ENCODE measurements at places on chromosomes 12 and 14.

GRCh38 chr14:22979748-22980392, 2.5 kb downstream of the AJUBA start:
- DNase-seq, result no peak

- no peak for DNase-seq
These were observed 73.6 kb upstream of the CCDC198 start for GRCh38 chr14:57567220-57567619.

GRCh38 chr12:61369241-61369910, 890.8 kb upstream of the USP15 start:
- no peak for DNase-seq

- DNase-seq, result no peak
These were observed at the start of gene WNT1 for GRCh38 chr12:48978291-48978740. WNT1 (plus strand) TSS chr12:48978322; CDS start chr12:48978651, 329 bp downstream.

GRCh38 chr12:60995256-60995825, 1264.9 kb upstream of the USP15 start:
- DNase-seq, result no peak

GRCh38 chr14:68822132-68822651, 29.3 kb upstream of the ZFP36L1 start:
- no peak for DNase-seq

GRCh38 chr14:73058922-73059673, 764 bp downstream of the RBM25 start:
- peak; percentile 31 for DNase-seq

DNA sequence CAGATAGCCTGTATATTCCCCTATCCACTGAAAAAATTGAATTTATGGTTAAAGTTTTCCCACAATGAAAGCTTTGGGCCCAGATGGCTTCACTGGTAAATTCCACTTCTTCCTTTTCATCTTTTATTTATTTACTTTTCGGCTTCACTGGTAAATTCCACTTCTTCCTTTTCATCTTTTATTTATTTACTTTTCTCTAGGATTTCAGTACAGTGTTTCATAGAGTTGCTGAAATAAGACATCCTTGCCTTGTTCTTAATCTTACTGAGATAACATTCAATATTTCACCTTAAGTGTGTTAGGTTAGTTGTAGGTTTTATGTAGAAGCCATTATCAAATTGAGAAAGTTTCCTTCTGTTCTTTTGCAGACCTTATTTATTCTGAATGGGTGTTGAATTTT, 18.9 kb upstream of the KLRG1 start:
- no peak for DNase-seq

GRCh38 chr12:79983986-79984620, 49.2 kb upstream of the PPP1R12A start:
- DNase-seq, result no peak

DNA sequence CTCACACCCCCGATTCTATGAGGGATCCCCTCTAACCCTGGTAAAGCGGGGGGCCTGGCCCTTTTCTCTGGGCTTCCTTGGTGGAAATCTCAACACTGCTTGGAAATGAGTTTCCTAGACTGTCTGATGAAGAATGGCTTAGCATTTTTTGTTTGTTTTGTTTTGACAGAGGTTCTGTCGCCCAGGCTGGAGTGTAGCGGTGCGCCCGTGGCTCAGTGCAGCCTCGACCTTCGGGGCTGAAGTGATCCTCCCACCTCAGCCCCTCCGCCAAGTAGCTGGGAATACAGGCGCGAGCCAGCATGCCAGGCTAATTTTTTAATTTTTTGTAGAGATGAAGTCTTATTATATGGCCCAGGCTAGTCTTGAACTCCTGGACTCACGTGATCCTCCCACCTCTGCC, 30.3 kb downstream of the TC2N start:
- no peak for DNase-seq

- DNase-seq, result no peak
These were observed 11.3 kb downstream of the GARIN6 start for GRCh38 chr12:99658671-99659349.

DNA sequence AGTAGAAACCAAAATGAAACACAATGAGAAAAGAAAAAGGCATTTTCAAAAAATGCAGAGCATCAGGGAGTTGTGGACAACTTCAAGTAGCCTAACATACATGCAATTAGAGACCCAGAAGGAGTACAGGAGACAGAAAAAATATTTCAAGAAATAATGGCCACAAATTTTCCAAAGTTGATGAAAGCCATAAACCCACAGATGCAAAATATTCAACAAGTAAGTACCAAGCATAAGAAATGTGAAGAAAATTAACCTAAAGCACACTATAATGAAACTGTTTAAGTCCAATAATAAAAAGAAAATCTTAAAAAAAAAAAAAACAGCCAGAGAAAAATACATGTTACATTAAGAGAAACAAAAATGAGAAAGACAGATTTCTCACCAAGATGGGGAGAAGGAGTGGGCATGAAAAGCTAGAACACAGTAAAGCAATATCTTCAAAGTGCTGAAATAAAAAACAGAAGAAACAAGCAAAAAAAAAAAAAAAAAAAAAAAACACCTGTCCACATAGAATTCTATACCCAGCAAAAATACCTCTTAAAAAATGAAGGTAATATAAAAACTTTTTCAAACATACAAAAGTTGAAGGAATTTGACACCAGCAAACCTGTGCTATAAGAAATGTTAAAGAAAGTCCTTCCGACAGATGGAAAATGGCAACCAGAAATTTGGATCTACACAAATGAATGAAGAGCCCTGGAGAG, 77.1 kb downstream of the PRKAB1 start:
- no peak for DNase-seq

DNA sequence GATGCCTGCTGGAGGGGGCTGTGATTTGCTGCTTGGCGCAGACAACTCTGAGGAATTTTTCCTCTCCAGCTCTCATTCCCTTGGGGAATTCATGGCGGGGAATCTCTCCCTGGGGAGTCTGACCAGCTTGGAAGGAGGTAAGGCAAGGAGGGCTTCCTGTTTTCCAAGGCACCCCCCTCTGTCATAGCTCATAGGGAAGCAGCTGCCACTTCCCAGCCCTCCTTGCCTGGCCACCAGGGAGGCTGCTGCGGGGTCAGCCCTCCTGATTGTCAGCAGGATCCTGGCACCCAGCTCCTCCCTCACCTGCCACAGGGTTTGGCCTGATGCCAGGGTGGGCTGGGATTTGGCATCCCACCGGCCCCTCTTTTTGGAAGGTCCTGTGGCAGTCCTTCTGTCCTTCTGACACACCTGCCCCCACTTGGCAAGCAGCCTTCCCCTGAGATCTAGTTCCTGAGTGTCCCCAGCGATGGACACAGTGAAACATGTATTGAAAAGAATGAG, 74.9 kb downstream of the TSPAN9 start:
- DNase-seq, result no peak

- DNase-seq, result no peak
These were observed 38.4 kb upstream of the DDX11 start for GRCh38 chr12:31035226-31035625.

DNA sequence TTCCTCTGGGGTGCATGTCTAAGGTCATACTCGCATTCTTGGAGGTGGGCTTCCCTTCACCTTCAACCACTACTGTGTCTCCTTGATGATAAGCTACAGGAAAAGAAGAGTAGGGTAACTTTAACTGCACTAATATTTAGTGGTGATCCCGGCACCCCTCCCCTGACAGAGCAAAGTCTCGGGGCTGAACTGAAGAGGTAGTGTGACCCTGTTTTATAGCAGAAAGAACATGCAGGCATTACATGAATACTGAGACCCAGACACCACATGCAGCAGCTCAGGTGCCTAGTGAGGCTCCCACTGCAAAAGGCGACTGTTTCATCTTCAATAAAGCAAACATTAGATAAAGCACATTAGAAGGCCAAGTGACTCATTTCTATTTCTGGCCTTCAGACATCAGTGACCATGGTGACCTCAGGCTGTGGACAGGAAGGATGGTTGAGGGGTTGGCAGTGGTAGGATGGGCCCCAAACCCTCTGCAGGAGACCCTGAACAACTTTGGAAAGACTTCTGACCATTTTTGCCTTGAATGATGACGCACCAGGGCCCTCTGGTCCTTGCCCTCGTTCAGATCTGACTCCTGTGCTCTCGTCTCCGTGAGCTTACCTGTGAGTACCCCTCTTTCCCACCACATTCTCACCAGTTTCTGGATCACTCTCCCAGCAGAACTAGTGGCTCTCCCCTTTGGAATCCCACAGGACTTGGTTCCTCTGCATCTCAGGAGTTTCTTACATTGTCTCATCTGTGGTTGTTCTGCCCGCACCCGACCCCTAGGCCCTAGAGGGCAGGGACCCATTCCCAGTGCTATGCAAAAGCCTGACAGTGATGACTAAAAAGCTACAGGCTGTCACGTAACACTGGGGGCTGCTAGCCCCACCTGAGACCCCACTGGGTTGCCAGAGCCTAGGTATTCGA, 23.8 kb upstream of the JPH4 start:
- DNase-seq, result no peak

DNA sequence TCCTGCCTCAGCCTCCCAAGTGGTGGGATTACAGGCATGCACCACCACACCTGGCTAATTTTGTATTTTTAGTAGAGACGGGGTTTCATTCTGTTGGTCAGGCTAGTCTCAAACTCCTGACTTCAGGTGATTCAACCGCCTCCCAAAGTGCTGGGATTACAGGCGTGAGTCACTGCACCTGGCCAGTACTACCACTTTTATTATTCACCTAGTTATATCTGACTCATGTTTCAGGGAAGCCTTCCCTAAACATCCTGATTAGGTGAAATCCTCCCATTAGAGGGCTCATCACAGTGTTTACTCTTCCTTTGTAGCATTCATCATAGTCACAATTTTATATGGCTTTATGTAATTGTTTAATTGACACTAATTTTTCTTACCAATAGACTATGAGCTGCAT, 295.3 kb upstream of the SOX5 start:
- no peak for DNase-seq

DNA sequence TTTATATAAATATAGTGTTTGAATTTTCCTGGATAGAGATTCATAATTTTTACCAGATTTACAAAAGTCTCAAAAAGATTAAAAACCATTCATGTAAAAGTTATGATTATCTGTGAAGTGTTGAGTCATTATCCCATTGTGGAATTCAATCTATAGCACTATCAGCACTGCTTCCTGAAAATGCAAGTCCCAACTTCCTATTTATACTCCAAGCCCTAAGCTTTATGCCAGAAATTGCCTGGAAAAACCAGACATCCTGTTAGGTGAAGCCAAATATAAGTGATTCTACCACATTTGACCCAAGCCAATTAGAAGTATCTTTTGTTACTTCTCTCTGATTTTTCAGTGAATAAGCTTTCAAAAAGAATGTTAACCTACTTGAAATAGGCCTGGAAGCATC, 129.1 kb downstream of the GPR135 start:
- DNase-seq, result no peak

DNA sequence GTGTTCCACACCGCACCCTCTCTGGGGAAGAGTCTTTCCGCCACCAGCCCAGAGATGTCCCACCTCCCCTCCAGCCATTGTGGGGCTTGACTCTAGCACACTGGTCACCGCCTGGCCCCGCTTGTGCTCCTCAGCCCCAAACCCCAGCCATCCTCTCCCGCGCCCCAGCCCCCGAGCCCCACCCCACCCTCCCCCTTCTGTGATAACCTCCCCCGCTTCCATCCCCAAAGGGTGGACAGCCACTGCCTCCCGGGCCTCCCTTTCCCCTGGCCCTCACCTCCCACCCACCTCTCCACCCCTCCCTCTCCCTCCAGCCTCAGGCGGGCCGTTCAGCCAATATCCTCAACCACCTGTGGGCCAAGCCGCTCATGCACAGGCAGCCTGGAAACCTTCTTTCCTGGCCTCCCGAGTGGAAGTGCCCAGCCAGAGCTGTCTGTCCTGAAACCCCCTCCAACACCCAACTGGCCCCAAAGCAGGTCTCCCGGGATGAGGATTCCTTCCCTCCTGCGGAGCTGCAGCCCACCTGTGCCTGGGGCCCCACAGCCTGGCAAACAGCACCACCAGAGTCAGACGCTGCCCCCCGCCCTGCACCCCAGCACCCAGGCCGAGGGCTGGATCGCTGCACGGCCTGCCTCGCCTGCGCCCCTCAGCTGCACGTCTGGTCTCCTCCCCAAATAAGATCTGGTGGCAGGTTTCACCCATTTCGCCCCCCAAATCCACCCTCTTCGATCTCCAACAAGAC, 27.1 kb upstream of the NUDT14 start:
- DNase-seq, result no peak

GRCh38 chr12:60240891-60241290, 645.1 kb downstream of the SLC16A7 start:
- no peak for DNase-seq

GRCh38 chr12:108337235-108338223, 1.6 kb downstream of the CMKLR1 start:
- DNase-seq, result no peak

DNA sequence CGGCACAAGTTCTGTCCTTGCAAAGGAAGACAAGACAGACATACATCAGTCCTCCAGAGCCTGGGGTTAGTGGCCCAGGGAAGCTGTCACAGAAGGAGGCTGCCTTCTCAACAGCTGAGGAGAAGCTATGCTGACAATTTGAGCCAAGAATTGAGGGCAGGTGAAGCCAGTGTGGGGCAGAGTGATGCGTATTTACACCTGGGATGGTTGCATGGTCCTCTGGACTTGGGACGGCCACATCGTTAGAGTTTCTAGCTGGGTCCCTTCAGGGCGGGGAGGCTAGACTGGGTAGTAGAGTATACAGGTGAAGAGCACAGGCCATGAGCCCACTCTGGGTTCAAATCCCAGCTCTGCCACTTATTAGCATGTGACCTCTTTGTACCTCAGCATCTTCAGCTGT, 16.5 kb downstream of the KRT85 start:
- no peak for DNase-seq

DNA sequence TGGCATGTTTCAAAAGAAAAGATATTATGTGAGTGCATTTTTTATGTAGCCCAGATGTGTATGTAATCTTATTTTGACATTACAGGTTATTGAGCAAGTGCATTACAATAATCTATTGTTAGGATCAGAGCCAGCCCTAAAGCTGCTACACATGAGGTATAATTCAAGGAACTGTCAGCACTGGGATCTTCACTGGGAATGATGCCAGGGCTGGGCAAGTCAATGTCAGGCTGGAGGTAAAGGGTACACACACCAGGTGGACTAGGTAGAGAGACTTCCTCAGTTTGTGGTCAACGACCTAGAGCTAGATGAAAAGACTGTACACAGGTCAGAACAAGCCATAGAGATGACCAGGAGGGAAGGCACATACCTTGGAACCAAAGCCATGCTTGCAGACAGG, 15.4 kb downstream of the TRIM9 start:
- DNase-seq, result no peak

GRCh38 chr14:61130512-61131260, 149.6 kb downstream of the SLC38A6 start:
- no peak for DNase-seq

GRCh38 chr14:33014710-33015109, 76.0 kb downstream of the NPAS3 start:
- DNase-seq, result no peak

- no peak for DNase-seq
These were observed 127.7 kb downstream of the ZFP36L1 start for GRCh38 chr14:68665131-68665530.

DNA sequence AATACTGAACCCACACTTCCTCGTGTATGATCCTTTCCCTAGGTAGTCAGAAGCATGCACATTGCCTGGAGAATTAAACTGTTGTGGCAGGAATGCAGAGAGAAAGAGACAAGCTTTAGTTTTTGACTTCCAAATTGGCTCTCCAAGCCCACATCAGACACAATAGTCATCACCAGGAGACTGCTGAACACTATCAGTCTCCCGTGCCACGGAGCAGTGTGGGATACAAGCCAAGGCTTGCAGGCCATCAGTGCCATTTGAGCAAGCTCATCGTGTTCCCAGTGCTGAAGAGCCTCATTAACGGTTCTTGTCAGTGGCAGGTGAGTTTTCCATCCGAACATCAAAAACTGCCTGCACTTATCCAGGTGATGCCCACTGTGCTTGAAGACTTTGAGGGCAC, 410.8 kb downstream of the NAV3 start:
- DNase-seq, result no peak
